Effector memory CD4-positive, alpha-beta T cell (primary cell): ENCODE measurements at places on chromosomes 1 and 21.

DNA sequence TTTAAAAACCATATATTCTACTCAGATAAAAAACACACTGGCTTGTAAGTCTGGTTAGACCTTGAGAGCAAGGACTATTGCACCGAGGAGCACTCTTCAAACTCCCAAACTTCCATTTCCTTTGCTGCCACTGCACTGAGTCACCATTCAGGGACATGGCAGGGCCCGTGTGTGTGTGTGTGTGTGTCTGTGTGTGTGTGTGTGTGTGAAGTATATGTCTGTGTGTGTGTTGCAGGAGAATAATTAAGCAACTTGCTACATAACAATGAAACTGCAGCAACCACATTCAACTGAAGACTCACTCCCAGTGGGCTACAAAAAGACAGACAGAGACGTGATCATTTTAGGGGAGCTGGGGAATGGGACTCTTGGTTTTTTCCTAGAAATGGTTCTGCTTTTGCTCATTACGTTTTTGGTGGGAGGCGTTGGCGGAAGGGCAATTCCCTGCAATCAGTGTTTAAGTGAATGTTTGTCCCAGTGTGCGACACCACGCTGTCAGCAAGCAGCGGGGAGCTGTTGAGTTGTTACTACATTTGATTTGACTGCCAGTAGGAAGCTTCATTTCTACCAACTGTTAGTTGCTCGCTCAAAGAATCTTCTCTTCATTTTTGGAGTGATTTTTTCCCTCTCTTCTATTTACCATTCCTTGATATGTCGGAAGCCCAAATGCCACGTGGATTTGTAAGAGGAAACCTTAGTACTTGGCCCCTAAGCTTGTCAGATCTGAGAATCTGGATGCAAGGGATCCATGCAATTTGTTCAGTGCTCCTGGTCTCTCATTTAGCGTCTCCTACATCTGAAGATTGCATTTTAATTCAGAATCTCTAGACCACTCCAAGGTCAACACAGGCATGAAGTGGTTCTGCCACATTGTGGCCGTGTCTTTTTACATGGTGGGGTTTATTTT is 36.1 kb downstream of the ESRRG start:
- no peak for DNase-seq

GRCh38 chr1:2819429-2819828 is 17.9 kb upstream of the TTC34 start:
- DNase-seq = no peak

DNA sequence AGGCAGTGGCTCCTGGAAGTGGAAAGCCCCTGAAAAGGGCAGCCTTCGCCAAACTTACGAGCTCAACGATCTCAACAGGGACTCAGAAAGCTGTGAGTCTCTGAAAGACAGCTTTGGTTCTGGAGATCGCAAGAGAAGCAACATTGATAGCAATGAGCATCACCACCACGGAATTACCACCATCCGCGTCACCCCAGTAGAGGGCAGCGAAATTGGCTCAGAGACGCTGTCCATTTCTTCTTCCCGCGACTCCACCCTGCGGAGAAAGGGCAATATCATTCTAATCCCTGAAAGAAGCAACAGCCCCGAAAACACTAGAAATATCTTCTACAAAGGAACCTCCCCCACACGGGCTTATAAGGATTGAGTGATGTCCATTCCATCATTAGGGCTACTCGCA is 42.4 kb downstream of the PLPPR4 start:
- DNase-seq = no peak

DNA sequence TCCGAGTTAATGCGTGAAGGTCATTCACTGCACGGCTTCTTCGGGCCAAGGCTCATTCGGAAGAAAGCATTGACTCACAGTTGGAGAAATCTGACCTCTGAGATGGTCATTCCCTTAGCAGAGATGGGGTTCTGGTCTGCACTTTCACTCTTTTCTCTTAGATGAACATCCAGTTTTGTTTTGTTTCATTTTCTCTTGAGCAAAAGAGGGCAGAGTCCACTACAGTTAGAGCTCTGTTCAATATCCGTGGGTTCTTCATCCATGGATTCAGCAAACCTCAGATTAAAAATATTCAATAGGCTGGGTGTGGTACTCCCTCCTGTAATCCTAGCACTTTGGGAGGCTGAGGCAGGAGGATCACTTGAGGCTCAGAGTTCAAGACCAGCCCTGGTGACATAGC is 57.4 kb upstream of the SIPA1L2 start:
- no peak for DNase-seq

- DNase-seq = no peak
Measured at GRCh38 chr1:202698276-202698675, 12.0 kb downstream of the SYT2 start.

- DNase-seq = no peak
Measured at GRCh38 chr21:15084668-15085067, 19.9 kb upstream of the NRIP1 start.

- no peak for DNase-seq
Measured at GRCh38 chr1:230169454-230170152, 102.6 kb downstream of the GALNT2 start.
